ENCODE measurements at places on chromosomes 16 and 17.

DNA sequence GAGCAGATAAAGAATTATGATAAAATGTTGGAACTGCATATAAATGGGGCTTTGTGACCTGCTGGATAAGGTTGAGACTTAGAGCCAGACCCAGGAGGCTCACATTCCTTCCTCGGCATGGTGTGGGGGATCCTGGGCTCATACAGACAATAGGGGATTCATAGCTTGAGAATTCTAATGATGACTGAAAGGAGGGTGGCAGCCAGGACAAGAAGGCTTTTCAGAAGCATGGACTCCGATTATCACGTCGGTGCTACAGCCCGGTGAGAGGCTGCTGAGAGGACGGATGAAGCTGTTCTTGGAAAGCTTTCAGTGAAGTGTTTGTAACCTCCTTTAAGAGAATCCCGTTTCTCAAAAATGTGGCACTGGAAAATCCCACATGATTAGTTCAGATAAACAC lies 167.2 kb downstream of the ANKFN1 start:
- H3K27ac ChIP-seq, result no peak overlapping the region
- H3K4me1 ChIP-seq, result no peaks in the 10 kb centered on the region
- H3K36me3 ChIP-seq, result no peaks in the 10 kb centered on the region
- H3K4me3 ChIP-seq, result no peak overlapping the region

- no peaks in the 10 kb centered on the region for H3K4me1 ChIP-seq
- H3K27me3 ChIP-seq, result no peaks in the 10 kb centered on the region
- H3K27ac ChIP-seq, result no peak overlapping the region
- H3K4me3 ChIP-seq, result no peak overlapping the region
- no peaks in the 10 kb centered on the region for H3K36me3 ChIP-seq
These were observed 127.3 kb downstream of the PRKCA start for GRCh38 chr17:66429680-66430079.

- DNase-seq, result no peak
- H3K27ac ChIP-seq, result no peak overlapping the region
- H3K4me3 ChIP-seq, result no peak overlapping the region
These were observed 27.8 kb downstream of the COPRS start for GRCh38 chr17:31830971-31831858.

GRCh38 chr17:2215616-2216364 lies 87.8 kb downstream of the SMG6 start:
- DNase-seq, result no peak
- H3K4me1 ChIP-seq, result peaks cover 2% of the 10 kb centered on the region
- no peak overlapping the region for H3K4me3 ChIP-seq

GRCh38 chr17:17325816-17326215 lies 22.6 kb downstream of the NT5M start:
- no peak overlapping the region for H3K4me3 ChIP-seq
- no peak for DNase-seq

DNA sequence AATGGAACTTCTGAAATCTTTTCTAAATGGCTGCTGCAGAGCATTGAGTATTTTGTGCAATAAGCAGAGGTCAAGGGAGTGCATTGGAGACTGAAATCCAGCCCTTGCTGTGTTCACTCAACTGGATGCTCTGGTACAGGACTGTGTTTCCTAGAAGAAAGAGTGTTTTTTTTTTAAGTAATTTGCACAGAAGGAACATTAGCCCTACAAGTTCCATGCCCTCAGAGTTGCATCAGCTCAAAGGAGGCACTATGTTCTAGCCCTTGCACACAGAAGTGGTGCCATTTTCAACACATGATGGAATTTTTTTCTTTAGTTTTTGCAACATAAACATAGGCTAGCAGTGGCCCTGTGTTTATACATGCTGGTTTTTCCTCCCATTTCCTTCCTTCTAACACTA lies 144.1 kb upstream of the HLF start:
- no peak for DNase-seq
- no peak overlapping the region for H3K27ac ChIP-seq
- H3K27me3 ChIP-seq, result no peaks in the 10 kb centered on the region
- no peak overlapping the region for H3K4me3 ChIP-seq
- no peaks in the 10 kb centered on the region for H3K36me3 ChIP-seq
- no peaks in the 10 kb centered on the region for H3K4me1 ChIP-seq

DNA sequence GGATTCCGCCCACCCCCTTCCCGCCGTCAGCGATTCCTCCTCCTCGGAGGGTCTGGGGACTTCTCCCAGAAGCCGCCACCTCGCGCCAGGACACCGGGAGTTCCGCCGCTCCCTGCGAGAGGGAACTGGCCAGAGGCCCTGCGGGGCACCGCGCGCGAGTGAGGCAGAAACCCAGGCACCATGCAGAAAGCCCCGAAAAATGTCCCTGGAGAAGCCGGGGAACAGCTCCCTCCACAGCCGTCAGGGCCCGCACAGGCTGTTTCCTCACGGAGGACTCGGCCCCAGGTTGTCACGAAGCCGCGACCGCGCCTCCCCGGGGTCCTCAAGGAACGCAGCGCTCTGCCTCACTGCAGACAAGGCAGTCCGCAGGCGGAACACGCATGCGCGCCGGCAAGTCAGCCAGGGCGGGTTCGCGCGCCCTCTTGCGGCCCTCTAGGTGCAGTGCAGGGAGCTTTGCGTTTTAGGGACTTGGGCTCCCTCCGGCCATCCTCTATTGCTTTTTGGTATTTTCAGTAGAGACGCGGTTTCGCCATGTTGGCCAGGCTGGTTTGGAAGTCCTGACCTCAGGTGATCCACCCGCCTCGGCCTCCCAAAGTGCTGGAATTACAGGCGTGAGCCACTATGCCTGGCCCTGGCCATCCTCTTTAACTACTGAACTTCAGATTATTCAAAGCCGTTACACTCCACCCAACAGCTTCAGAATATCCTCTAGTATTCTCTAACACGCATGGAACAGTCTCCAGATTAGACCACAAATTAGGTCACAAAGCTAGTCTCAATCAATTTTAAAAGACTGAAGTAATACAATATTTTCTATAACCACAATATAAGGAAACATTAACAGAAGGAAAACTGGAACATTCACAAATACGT lies 20.3 kb upstream of the ZNF287 start:
- peak overlapping the region; percentile 42 for H3K4me3 ChIP-seq
- no peak overlapping the region for H3K27ac ChIP-seq
- no peaks in the 10 kb centered on the region for H3K27me3 ChIP-seq
- DNase-seq, result peak; percentile 93
- H3K4me1 ChIP-seq, result no peaks in the 10 kb centered on the region

- H3K4me3 ChIP-seq, result no peak overlapping the region
- DNase-seq, result no peak
- no peaks in the 10 kb centered on the region for H3K27me3 ChIP-seq
- no peaks in the 10 kb centered on the region for H3K4me1 ChIP-seq
These were observed 223.0 kb downstream of the TANC2 start for GRCh38 chr17:63189082-63189481.

- no peak overlapping the region for H3K27ac ChIP-seq
- H3K4me1 ChIP-seq, result peaks cover 15% of the 10 kb centered on the region
- DNase-seq, result no peak
- no peaks in the 10 kb centered on the region for H3K27me3 ChIP-seq
These were observed 3.1 kb downstream of the SLC26A11 start for GRCh38 chr17:80223142-80223815.

GRCh38 chr17:64739316-64740058 lies 77.4 kb upstream of the SMURF2 start:
- H3K27ac ChIP-seq, result no peak overlapping the region
- H3K27me3 ChIP-seq, result no peaks in the 10 kb centered on the region
- DNase-seq, result no peak
- no peaks in the 10 kb centered on the region for H3K4me1 ChIP-seq
- no peak overlapping the region for H3K4me3 ChIP-seq
- H3K36me3 ChIP-seq, result no peaks in the 10 kb centered on the region

DNA sequence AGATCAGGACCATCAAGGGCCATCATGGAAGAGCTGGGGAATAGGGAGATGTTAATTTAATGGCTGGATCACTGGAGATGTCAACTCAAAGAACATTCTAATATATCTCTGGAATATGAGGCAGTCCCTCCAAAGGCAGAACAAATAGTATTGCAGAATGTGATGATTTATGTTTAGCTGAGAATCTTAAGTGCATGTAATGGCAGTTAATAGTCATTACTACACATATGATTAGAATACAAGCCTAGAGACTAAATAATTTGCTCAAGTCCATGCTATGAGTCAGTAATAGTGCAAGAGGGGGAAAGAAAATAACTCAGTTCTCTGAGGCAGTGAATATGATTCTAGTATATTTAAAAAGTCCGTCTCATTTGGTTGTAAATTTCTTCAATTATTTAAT lies 32.3 kb downstream of the SNTB2 start:
- H3K27ac ChIP-seq, result no peak overlapping the region
- H3K4me1 ChIP-seq, result no peaks in the 10 kb centered on the region
- H3K36me3 ChIP-seq, result no peaks in the 10 kb centered on the region
- DNase-seq, result no peak

- peak within 1 kb of the TSS; percentile 61 for H3K27ac ChIP-seq
- H3K36me3 ChIP-seq, result no peaks in the 10 kb centered on the region
- peak; percentile 88 for DNase-seq
- H3K27me3 ChIP-seq, result no peaks in the 10 kb centered on the region
These were observed at the start of gene RNF227 for GRCh38 chr17:7915611-7916384. TSS of gene RNF227 (minus strand) at chr17:7916289. CDS start at chr17:7916195, 94 bp downstream.

DNA sequence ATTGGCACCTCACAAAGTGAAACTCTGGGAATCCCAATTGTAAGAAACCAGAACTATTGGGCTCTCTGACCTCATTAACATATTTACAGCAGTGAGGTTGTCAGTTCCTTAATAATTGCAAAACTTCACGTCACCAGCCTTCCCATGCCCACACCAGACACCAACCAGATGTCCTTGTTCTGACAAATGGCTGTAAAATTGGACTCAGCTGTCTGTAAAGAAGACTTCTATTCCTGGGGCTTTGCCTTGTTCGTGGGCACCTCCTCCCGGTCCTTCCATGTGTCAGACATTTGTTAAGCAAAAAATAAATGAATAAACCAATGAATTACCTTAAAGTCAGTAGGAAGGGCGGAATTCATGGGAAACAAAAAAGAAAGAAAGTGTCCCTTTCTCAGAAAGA lies 284.3 kb upstream of the CDH11 start:
- no peaks in the 10 kb centered on the region for H3K36me3 ChIP-seq
- no peak overlapping the region for H3K27ac ChIP-seq
- DNase-seq, result no peak
- no peaks in the 10 kb centered on the region for H3K4me1 ChIP-seq
- H3K27me3 ChIP-seq, result no peaks in the 10 kb centered on the region

DNA sequence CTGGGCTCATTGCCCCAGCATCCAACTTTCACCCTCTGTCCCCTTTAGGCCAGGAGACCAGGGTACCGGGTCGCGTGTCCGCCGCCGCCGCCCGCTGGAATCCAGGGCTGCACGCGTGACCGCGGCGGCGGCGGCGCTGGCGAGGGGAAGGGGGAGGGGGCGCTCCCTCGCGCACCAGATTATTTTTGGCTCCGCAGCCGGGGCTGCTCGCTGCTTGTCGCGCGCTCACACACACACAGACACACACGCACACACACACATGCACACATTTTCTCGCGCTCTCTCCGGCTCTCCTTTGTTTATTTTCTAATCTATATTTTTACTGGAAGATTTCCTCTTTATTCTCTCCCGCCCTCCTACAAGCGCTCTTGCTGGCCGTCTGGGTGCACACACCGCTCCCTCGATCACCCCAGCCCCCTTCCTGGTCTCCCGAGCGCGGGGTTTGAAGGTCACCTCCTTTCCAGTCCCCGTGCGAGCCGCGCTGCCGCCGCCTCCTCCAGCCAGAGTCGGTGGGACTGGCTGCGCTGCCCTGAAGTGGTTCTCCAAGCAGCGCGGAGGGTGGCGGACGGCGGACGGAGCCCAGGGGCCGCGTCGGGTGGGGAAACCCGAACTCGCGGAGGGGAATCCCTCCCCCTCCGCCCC lies 921.4 kb upstream of the EEF2KMT start:
- DNase-seq, result no peak
- no peaks in the 10 kb centered on the region for H3K4me1 ChIP-seq
- no peak overlapping the region for H3K27ac ChIP-seq

GRCh38 chr17:3963237-3964201 lies 718 bp downstream of the ATP2A3 start:
- H3K27me3 ChIP-seq, result no peaks in the 10 kb centered on the region
- H3K36me3 ChIP-seq, result no peaks in the 10 kb centered on the region
- DNase-seq, result no peak
